ENCODE measurements at places on chromosomes 13 and 19.
A peak's percentile ranks its signal among the peaks of the same experiment; 100 is the strongest.

GRCh38 chr13:27868641-27869435 lies 51.0 kb upstream of the PDX1 start:
- DNase-seq, result no peak

DNA sequence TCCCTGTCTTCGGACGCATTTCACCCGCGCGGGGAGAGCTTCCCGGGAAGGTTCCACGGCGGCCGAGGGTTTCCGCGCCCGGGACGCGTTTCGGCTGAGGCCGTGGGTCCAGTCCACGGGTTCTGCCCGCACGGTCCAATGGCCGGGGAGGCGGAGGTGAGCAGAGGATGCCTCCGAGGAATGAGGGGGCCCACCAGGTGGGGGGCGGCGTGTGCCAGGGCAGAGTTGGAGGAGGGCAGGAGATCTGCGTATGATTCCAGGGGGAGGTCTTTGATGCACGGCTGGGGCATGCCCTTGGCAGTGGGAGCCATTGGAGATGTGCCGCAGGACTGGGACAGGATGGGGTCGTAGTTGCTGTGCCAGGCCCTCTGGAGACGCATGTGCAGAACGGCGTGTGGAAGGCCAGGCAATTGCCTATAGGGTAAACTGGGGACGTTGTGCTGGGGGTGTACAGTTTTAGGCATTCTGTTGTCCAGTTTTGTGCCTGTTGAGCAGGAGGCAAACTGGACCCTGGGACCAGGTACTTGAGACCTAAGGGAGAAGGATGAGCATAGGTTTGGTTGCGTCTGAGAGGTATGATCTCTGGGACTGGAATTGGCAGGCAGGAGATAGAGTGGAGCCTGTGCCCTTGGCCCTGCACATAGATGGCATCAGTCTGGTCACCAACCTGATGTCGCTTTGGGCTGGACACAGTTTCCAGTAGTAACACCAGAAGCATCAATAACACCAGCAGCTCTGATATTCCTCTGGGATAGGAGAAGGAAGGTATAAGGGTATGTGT lies 751 bp downstream of the ZNF584 start:
- no peak for DNase-seq

DNA sequence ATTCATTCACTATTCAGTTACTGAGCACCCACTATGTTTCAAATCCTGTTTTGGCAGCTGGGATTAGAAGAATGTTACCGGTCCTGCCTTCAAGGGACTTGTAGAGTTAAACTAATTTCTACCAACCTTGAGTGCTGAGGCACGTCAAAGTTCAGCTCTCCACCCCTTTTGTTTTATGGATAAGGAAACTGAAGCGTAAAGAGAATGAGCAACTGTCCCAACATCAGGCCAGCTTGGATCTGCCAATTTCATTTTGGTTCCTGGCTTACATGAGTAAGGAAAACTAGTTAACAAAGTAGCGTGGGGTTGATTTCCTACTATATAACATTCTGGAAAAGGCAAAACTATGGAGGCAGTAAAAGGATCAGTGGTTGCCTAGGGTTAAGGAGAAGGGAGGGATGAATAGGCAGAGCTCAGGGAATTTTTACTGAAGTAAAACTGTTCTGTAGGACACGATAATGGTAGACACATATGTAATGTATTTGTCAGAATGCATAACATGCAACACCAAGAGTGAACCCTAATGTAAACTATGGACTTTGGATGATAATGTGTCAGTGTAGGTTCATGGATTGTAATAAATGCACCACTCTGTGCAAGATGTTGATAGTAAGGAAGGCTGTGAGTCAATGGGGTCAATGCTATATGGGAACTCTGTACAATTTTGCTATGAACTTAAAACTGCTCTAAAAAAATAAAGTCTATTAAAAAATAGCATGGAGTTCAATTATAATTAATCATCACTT lies 19.9 kb upstream of the MTIF3 start:
- no peak for DNase-seq

DNA sequence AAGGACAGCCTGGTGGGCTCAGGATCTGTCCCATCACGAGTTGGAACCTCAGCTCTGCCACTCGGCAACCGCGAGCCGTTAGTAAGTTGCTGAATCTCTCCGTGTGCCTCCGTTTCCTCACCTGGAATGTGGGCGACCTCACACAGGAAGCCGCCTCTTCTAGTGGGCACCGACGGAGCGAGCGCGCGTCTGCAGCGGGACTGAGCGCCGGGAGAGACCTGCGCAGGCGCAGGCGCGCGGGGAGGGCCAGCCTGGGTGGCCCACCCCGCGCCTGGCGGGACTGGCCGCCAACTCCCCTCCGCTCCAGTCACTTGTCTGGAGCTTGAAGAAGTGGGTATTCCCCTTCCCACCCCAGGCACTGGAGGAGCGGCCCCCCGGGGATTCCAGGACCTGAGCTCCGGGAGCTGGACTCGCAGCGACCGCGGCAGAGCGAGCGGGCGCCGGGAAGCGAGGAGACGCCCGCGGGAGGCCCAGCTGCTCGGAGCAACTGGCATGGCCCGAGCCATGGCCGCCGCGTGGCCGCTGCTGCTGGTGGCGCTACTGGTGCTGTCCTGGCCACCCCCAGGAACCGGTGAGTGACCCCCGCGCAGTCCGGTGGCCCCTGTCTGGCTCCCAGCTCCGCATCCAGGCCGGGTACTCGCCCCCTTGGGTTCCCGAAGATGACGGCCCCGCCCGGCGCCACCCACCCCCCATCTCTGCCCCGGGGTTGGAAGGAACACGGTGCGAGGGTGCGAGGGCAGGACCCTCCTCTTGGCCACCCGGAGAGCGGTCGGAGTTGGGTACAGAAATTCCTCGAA lies at the start of gene PVR:
Gene PVR, plus strand, starts transcription at position 306 of the 797 bp plus-strand sequence. Its CDS starts 187 bp downstream, at position 493.
- DNase-seq, result no peak

- peak; percentile 50 for DNase-seq
Observed at GRCh38 chr19:50046649-50047503, 21.1 kb downstream of the ZNF473 start.

- DNase-seq, result no peak
Observed at GRCh38 chr13:21573920-21574712, 29.9 kb downstream of the MICU2 start.

- no peak for DNase-seq
Observed at GRCh38 chr19:8020681-8021080, 15.2 kb upstream of the ELAVL1 start.

DNA sequence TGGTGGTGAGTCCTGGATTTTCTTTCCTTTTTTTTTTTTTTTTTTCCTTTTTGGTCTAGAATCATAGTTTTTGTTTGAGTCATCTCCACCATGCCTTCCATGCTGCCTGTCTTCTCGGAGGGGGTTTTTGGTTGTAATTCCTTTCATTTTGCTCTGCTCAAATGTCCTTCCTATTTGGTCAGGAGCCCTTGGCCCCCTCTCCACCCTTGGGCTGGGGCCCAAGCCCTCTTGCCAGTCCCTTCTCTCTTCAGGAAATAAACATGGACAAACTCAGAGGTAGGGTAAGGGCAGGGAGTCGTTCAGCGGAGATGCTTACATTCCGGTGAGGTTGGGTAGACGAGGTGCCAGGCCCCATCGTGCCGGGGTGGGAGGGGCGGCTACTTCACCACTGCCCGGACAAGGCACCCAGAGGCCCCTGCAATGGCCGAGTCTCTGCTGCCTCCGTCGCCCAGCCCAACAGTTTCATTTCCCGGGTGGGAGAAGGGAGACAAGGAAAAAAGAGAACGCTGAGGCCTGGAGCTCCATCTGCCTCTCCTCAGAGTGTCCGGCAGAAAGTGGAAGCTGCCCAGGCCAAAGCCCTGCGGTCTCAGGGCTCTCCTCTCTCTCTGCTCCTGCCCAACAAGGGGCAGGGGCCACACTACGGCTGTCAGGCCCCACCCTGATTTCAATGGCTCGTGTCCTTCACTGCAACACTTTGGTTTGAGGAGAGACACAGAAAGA lies 12.7 kb downstream of the ZNF574 start:
- no peak for DNase-seq

DNA sequence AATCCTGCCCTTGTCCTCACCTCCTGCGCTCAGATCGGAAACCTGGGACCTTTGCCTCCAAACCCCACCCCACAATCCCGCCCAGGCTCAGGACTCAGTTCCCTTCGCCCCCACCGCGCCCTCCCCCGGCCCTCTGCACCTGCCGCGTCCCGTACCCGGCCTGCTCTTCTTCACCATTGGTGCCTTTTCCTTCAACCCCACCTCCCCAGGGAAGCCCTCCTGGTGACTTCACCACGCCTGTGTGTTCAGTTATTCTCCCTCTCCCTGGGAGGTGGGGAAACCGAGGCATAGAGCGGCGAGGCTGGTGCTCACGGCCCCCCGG lies 19.3 kb upstream of the TCF3 start:
- no peak for DNase-seq

GRCh38 chr19:56087647-56088496 lies 33.2 kb downstream of the ZNF787 start:
- DNase-seq, result no peak

DNA sequence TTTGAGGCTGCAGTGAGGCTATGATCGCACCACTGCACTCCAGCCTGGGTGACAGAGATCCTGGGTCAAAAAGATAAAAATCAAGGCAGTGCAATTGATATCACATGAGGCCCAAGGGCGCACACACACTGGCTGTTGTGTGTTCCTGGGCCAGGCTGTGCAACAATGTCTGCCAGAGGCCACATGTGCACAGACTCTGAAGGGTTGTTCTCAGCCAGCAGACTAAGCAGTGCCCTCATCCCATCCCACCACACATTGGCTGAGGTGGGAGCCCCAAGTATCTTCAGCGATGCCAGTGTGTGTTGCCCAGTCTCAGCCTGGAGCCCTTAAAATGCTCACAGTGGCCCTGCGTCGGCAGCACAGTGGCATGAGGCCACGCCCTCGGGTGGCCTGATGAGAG lies 12.6 kb downstream of the PEX11G start:
- no peak for DNase-seq

DNA sequence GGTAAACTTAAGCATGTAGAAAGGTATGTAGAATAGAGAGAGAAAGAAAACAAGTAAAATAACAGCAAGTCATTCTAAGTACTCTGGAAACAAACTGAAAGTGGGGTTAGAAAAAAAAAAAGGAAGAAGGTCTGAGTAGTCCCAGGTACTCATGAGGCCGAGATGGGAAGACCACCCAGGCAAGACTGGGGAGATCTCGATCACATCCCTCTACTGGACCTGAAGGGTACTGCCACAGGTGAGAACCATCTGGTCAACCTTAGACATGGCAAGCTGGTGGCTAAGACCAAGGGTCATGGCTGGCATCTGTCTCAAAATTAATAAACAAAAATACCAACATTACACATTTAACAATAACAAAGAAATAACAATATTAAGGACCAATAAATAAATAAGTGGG lies 36.3 kb upstream of the ZNF724 start:
- DNase-seq, result peak; percentile 9

DNA sequence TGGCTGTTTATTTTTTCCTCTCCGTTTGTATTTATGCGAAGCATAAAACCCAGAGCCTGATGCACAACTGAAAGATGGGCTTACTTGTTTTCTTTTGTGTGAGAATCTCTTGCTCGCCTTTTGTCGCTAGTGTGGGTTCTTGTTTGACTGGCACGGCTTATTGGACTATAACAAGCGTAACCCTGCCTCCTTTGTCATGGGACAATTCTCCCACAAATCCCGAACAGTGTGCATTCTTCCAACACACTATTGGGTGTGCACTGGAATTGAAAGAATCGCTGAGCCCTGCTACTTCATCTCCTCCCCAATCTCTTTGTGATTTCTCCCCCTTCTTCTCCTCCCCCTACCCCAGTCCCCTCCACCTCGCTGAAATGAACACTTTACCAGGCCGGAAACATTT lies 110.8 kb downstream of the ZIC5 start:
- DNase-seq, result no peak

- DNase-seq, result no peak
Observed at GRCh38 chr19:2423071-2423914, 4.1 kb downstream of the TIMM13 start.

GRCh38 chr19:55437410-55437809 lies 5.7 kb downstream of the SHISA7 start:
- no peak for DNase-seq

DNA sequence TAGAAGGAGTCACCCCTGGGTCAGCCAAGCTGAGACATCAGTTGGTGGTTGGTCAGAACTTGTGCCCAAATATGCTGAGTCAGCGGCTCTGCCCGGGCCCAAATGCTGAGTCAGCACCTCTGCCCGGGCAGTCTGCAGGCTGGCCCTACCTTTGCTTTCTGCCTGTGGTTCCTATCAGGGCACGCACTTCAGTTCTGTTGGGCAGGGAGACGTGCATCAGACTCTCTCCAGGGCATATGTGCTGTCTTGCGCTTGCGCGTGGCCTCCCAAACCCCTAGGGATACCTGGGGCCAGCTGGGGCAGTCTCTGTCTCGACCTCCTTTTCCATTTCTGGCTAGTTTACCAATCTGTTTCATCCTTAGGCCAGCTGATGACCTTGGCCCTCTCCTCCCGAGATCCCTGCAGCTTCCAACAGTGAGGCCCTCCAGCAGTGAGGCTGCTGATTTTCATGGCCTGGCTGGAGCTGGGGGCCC lies 24.4 kb upstream of the LDLR start:
- no peak for DNase-seq

GRCh38 chr19:11797491-11797890 lies 832 bp upstream of the ZNF491 start:
- DNase-seq, result peak; percentile 80

DNA sequence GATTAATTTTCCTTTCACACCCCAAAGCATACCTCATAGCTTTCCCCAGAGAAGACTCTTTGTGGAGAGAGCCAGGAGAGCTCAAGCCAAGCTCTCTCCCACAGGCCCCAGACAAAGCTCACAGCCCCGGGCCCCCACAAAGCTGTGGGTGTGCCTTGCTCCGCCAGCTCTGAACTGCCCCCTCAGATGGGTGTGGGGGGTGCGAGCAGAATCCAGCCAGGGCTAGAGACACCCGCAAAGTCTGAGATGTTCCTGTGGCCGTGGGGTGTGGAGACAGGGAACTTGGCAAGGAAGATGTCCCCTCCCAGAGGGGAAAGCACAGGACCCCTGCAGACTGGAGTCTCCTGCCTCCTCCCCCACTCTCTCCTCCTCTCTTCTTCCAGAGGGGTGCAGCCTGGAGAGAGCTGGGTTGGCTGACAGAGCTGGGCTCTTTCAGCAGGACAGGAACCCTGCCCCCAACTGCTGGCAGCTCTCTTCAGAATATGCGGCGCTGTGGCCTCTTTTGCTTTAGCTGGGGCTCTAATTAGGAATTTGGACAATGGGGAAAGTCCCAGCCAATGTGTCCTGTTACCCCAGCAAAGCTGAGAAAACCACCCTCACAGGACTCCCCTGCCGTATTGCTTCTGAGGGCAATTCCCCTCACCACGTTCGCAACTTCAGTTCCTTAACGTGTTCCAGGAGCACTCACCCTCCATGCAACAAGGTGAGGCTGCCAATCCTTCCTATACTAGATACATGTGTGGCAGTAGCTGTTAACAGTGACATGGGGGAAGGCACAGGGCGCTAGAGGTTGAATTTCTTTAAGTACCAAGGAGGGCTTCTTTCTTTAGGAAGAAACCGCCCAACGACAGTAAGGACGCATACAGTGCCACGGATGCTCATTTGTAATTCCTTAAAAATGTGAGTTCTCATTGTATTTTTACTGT lies 170.0 kb downstream of the COL4A1 start:
- DNase-seq, result no peak

GRCh38 chr13:113605866-113606438 lies 21.4 kb downstream of the TFDP1 start:
- DNase-seq, result no peak

DNA sequence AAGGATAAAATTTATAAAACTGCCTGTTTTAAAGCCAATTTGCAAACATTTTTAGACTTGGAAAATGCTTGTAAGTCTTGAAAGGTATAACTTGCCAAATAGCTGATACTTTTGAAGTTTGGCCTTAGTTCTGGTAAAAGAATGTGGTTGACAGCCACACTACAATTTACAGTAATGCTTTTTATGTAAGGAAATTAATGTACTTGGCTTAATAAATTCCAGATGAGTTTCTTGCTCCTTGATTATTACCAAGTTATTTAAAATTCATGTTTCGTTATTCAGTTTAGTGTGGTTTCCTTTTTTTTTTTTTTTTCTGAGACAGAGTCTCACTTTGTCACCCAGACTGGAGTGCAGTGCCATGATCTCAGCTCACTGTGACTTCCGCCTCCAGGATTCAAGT lies 14.9 kb downstream of the LMO7 start:
- no peak for DNase-seq

Data from CD4-positive, alpha-beta T cell treated with Interleukin-4 for 4 hours (primary cell).